Activated naive CD4-positive, alpha-beta T cell treated with Interleukin-2 at 50 U/mL for 16 hours (primary cell): ENCODE measurements at places on chromosomes 12 and 14.

GRCh38 chr12:112446008-112446725 lies 27.4 kb downstream of the PTPN11 start:
- no peak for DNase-seq

GRCh38 chr14:104792101-104792884 lies 3.3 kb downstream of the AKT1 start:
- DNase-seq, result no peak

- no peak for DNase-seq
Measured at GRCh38 chr14:56183631-56184157, 65.5 kb downstream of the PELI2 start.

DNA sequence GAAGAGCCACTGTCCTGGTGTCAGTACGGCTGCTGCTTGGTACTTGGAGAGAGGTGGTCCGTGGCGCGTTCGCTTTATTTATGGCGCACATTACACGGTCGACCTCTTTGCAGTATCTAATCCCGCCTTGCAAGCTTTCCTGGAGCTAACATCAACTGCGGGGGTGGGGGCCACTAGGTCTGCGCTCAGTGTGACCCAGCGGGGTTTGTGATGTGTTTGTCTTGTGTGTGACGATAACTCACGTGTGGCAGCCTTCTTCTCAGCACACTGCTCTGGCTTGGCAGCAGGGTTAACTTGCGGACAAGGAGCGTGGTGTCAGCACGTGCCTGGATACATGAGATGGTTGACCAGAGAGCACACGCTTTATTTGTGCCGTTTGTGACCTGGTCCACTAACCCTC lies 122.2 kb upstream of the RTL1 start:
- no peak for DNase-seq

- no peak for DNase-seq
Measured at GRCh38 chr12:131458931-131459772, 251.7 kb upstream of the SFSWAP start.

DNA sequence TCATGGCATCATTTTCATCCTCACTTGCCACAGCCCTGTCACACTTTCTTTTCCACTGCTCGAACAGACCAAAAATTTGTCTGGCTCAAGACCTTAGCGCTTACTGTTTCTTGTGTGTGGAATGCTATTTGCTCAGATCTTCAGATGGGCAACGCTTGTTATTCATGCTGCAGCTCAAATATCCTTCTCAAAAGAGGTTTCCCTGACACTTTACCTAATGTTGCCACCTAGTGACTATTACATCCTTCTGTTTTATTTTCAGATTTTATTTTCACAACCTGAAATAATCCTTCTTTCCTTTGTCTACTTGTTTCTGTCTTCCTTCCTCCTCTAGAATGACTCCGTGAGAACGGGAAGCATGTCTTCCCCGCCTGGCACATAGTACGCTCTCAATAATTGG lies 5.6 kb downstream of the FBXO33 start:
- DNase-seq, result no peak
